ENCODE measurements at places on chromosomes 12 and 14. TPM values are rescaled to one million over a fixed set of nuclear protein-coding genes. Genes with fewer than 3 reads are reported as not detected.

GRCh38 chr14:73239393-73240241, 2.3 kb downstream of the PAPLN start:
- DNase-seq = no peak

GRCh38 chr14:28608851-28609828, 157.4 kb upstream of the FOXG1 start:
- peak; percentile 34 for DNase-seq

GRCh38 chr12:65162609-65163008, 6.8 kb upstream of the LEMD3 start:
- no peak for DNase-seq

DNA sequence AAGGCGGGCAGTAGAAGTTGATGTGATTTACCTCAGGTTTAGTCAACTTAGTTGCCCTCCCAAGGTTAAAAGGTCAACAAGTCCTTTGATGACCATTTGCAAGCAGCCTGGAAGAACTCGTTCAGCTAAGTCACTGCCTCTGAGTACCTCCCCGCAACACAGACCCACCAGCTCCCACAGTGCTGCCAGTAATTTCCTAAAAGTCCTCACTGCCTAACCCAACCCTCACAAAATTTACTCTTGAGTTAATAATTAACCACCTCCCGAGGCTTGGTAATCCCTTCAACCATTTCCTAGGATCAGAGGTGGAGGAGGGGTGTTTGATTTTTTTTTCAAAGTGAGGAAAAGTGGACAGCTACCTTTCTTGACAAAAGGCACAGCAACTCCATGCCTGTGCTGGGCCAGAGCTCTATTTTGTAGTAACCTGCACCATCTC, 55.8 kb downstream of the MAP3K9 start:
- no peak for DNase-seq

DNA sequence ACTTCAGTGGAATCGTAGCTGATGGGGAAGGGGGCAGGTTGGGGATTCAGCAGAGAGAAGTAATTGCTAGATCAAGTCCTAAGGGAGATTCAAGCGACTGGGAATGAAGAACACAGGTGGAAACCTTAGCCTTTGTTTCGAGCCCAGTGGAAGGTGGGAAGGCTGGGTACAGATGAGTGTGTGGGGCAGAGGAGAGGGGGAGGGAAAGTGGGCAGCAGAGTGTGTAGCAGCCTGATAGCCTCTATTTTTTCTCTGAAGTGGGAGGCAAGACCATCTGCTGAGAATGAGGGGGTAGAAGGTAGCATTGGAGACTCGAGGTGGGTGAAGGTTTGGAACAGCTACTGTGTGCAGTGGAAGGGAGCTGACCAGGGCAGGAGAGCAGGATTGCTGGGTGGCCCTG, 91.0 kb downstream of the ADCK1 start:
- no peak for DNase-seq

GRCh38 chr14:80078501-80078900, 132.8 kb downstream of the DIO2 start:
- no peak for DNase-seq

GRCh38 chr12:97575403-97576193, 113.0 kb downstream of the RMST start:
- DNase-seq = no peak

DNA sequence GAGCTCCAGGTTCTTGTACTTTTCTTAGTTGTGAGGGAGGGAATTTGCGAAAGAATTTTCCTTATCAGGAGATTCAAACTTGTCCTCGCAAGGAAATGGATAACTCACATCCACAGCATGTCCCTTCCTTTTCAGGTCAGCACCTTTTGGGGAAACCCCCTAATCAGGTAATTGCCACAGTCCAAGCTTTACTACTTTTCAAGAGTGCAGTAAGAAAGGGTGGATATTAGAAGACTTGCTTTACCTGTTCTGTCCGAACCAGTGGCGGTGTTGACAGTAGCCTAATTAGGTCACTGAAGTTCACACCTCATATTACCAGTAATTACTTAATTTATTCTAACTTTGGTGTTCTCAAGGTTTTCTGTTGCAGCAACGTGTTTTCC, 6.7 kb upstream of the C12orf50 start:
- DNase-seq = no peak

- no peak for DNase-seq
Observed at GRCh38 chr12:108640802-108641445, 7.2 kb upstream of the SELPLG start.

DNA sequence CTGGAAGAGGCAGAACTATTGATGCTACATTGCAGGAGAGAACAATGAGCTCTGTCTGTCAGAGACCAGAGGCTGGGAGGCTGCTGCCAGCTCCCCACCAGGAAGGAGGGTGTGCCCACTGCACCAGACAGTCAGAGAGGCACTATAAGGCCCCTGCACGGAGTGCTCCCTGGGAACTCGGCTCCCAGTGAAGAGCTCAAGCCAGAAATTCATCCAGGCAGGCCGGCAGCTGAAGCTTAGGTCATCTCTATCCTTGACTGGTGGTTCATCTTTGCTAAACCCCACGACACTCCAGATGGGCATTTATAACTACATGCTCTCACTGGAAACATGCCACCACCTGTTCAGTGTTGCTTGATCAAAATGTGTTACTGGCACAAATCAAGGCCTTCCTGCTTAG, 65.1 kb upstream of the GPATCH2L start:
- no peak for DNase-seq

- DNase-seq = no peak
Observed at GRCh38 chr12:92224685-92225331, 79.2 kb upstream of the BTG1 start.

GRCh38 chr14:61754627-61755381, 7.4 kb upstream of the SNAPC1 start:
- DNase-seq = no peak

DNA sequence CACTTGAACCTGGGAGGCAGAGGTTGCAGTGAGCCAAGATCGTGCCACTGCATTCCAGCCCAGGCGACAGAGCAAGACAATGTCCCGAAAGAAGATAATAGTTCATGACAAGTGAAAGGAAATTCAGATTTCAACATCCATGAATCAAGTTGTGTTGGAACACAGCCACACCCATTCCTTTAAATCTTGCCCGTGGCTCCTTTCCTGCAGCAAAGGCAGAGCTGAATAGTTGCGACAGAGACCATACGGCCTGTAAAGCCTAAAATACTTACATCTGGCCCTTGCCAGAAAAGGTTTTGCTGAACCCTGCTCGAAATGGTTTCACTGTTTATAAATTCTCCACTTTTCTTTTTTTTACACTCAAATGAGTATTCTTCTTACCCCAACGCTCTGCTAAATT, 17.7 kb upstream of the ITPK1 start:
- DNase-seq = no peak

- no peak for DNase-seq
Observed at GRCh38 chr14:99043756-99044155, 228.2 kb downstream of the BCL11B start.

GRCh38 chr14:68688872-68689371, 103.9 kb downstream of the ZFP36L1 start:
- DNase-seq = no peak

- DNase-seq = no peak
Observed at GRCh38 chr14:65421201-65421981, 8.9 kb downstream of the FUT8 start.

DNA sequence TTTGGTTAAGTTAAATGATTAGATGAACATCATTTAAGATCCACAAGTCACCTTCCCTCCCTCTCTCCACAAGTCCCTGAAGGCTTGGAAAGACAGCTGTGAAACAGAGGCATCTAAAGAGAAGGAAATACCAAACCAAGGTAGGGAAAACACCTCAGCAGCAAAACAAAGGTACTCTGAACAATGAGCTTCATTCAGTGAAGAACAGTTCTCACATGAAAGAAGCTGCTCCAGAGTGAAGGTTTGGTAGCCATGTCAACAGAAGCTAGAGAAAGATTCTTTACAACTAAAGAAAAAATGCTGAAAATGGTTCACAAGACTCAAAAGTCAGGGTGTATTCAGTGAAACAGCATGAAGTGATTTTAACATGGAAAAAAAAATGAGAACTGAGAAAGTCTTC, 69.4 kb downstream of the FGD6 start:
- DNase-seq = no peak

DNA sequence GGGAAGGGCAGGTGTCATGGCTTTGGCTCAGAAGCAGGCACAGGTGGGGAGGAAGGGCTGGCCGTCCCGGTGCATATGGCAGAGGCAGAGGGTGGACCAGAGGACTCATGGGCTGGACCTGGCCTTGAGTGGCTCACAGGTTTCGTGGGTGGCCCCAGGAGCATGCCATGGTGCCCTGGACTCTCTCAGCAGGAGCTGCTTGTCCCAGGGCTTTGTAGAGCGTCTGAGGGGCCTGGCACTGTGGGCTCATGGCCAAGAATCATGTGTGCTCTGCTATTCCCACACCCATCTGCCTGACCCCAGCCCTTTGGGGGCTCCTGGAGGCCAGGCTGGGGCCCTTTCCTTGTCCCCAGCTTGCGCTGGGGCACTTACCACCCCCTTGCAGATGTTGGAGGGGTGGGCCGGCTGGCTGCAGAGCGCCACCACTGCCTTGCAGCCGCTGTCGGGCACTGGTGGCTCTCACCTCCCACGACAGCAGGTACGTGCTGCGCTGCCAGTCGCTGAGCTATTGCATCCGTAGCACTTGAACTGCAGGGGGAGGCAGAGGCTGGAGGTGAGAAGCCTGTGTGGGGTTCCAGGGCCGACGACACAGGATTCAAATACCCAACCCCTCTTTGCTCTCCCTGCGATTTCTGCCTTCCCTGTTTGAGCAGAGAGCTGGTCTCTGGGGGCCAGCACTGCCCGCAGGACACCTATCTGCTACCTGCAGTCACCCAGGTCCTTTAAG, 187.4 kb upstream of the PRMT8 start:
- no peak for DNase-seq

DNA sequence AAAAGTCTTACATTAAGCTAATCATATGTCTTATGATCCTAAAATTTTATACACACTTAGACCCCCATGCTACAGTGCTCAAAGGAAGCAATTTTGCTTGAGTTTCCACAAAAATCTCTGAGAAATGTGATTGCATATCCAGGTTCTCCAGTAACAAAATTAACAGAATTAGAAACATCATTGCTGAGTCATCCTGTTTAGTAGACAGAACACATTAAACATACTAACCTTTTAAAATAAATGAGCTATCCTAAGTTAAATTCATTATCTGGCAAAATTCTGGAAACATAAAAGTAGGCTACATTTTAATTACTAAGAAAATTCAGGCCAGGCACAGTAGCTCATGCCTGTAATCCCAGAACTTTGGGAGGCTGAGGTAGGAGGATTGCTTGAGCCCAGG, 94.7 kb downstream of the DENND5B start:
- DNase-seq = no peak

DNA sequence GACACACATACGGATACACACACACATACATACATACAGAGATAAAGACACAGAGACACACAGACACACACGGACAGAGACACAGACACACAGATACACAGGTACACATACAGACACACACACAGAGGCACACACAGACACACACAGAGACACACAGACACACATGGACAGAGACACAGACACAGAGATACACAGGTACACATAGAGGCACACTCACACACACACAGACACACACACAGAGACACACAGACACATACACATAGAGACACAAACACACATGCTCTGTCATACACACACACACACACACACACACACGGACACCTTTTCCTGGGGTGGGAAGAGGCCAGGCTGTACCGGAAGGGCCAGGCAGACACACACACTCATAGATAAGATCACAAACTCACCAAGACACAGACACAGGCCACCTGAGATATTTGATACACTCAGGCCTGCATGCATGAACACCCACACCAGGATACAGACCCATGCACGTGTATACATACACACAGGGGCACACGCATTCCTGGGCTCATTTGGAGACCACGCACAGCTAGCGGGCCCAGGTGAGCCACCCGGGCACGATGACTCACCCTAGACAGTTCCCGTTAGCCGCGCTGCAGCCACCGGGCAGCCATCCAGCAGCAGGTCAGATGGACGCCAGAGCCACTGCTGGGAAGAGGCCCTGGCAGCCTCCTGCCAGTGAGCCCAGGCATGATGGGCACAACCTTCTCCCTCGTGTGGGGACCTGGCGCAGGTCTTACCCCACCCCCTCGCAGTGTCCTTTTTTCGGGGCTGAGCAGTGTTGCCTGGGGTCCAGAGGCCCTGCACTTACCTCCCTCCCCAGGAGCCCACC, 1.8 kb upstream of the AHNAK2 start:
- no peak for DNase-seq

DNA sequence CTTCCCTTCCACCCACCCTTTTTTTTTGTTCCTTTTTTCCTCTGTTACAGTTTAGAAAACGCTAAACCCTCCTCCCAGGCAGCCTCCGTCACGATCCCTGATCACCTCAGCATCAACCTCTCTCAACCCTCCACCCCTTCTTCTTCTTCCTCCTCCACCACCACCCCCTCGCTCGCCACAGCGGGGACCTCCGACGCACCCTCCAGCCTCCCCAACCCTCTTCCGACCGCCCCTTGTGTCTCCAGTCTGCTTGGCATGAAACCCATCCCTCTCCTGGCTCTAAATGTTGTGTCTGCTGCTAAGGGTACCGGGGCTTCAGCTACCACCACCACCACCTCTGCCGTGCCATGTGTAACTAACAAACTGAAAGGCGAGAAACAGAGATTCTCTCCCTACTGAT, 22.9 kb downstream of the PCBP2 start:
- DNase-seq = no peak

DNA sequence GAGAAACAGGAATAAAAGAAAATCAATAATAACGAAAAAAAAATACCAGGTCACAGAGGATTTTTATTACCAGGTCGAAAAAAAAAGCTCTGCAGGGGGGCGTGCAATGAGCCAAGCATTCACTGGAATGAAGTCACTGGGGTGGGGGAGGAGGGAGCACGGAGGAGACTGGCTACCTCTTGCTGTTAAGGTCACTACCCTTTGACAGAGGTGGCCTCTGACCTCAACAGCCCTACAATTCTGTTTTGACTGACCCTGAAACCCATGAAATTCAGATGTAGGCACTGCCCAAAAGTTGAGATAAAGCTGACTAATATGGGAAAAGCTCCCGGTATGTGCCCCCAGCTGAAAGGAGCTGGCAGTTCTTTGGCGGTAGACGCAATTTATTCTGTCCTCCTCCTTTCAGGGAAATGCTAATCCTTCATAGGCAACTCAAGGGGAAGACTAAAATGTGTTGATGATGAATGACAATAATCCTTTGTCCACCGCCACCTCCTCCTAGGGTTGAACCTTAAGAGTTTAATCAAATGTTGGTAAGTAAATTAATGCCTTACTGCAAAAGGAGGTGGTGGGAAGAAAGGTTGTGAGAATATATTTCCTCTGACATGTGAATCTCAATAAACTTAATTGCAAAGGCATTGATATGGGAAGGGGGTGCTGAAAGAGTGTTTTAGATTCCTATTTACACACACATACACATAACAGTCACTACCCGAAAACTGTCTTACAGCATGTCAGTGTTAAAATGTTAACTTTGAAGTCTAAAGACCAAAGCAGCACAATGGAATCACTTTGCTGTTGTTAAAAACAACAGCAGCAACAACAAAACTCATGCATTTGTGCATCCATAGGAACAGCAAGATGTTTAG, 6.3 kb upstream of the RIC8B start:
- DNase-seq = no peak

KCNK10 gene
- total RNA-seq = not detected

GPR135 gene
- total RNA-seq = 1.8 TPM

PIP4K2C gene
- total RNA-seq = 17.9 TPM

ACOT6 gene
- total RNA-seq = not detected

MDGA2 gene
- not detected for total RNA-seq

GALNT16 gene
- total RNA-seq = not detected

PLEKHG7 gene
- not detected for total RNA-seq

PIP4P1 gene
- 31.3 TPM for total RNA-seq

ST8SIA1 gene
- total RNA-seq = 0.29 TPM

HPD gene
- not detected for total RNA-seq

TAS2R14 gene
- total RNA-seq = 2.4 TPM

SLC17A8 gene
- not detected for total RNA-seq

TMEM63C gene
- 0.74 TPM for total RNA-seq

HAL gene
- 0.74 TPM for total RNA-seq

Measured in activated CD8-positive, alpha-beta T cell treated with anti-CD3 and anti-CD28 coated beads, Interleukin-2, amount 10 ng/mL, durations not matched to agents 7 days and 5 days (primary cell).